ENCODE measurements at places on chromosomes 4 and X.

- no peak for DNase-seq
Measured at GRCh38 chr4:78247536-78248285, 190.6 kb downstream of the FRAS1 start.

- DNase-seq = no peak
Measured at GRCh38 chr4:184444953-184445309, 29.4 kb downstream of the IRF2 start.

- DNase-seq = no peak
Measured at GRCh38 chrX:129556806-129557315, 16.8 kb downstream of the OCRL start.

- no peak for DNase-seq
Measured at GRCh38 chr4:157888281-157888680, 284.5 kb downstream of the GASK1B start.

DNA sequence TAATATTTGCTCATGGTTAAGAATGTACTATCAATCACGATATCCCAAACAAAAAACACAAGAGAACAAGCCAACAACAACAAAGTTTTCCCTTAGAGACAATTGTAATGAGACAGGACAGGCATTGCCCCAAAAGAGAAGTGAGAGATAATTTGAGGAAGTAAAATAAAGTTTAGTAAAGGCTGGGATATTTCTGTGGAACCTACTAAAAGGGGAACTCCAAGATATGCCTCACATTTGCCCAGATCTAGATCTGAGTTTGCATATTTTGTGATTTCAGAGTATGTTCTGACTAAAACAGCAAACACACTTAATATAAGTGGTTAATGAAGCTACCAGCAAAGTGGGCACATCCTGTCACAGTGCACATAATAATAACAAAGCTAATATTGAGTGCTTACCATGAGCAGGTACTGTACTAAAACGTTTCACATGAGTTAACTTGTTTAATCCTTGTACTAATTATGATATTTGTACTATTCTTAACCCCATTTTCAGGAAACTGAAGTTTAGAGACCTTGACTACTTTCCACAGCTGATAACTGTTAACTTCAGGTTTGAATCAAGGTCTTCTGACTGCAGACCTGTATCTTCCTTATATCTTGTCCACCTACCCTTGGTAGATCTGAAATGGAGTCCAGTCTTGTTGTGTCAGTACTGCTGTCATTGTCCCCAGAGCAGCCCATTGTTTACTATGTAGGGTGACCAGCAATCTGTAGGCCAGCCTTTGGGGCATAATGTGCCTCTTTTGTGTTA is 26.0 kb upstream of the BMP2K start:
- DNase-seq = peak; percentile 60

DNA sequence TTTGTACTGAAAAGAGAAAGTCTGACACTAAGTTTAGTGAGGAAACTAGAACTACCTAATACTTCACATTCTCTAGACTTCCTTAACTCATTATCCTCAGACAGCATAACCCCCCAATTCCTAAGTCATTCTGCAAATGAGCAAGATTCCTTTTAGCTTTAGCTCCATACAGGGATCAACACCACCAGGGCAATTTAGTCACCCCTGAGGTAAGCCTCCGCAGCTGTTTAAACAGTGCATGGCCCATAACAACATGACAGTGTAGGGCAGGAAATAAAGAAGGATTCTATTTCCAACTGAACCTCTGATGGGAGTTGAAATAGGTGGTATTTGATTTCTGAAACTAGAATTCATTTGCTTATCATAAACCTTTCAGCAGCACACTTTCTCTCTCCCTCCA is 112.8 kb upstream of the DKK2 start:
- DNase-seq = no peak

- DNase-seq = no peak
Measured at GRCh38 chrX:128057421-128057820, 5.2 kb upstream of the ACTRT1 start.

DNA sequence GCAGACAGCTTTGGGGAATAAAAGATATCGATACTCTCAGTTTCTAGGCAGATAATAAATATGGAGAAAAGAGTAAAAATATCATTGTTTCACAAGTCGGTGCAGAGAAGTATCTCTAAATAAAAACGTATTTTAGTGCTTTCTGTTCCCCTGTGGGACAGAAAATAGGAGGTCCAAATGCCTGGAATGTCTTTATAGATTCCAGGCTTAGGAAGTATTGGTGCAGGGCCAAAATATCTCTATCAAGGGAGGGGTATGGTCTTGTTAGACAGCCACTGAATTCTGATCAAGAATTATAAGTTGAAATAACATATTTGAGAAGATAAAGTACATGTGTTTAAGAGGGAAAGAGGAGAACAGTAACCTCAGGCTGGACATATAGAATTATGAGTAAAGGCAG is 596.4 kb downstream of the PCDH18 start:
- no peak for DNase-seq

GRCh38 chrX:75957107-75957610 is 172.1 kb upstream of the MAGEE2 start:
- no peak for DNase-seq

- peak; percentile 61 for DNase-seq
Measured at GRCh38 chrX:27966492-27966891, 14.8 kb downstream of the DCAF8L1 start.

DNA sequence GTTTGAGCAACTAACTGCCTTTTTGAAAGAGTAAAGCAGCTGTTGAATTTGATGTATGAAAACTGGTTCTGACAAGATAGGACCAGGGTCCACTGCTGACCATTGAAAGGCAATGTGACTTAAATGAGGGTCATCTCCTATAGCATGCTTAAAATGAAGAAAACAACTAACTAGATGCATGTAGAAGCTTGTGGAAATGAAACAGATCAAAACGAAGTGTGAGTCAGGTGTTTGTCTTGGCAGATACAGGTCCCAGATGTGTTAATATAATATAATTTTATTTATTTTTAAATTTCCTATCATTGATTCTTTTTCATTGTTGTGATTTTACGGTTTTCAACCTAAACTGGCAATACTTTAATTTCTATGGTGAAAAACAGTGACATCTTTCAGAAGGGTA is 83.6 kb downstream of the ATOH1 start:
- DNase-seq = no peak

DNA sequence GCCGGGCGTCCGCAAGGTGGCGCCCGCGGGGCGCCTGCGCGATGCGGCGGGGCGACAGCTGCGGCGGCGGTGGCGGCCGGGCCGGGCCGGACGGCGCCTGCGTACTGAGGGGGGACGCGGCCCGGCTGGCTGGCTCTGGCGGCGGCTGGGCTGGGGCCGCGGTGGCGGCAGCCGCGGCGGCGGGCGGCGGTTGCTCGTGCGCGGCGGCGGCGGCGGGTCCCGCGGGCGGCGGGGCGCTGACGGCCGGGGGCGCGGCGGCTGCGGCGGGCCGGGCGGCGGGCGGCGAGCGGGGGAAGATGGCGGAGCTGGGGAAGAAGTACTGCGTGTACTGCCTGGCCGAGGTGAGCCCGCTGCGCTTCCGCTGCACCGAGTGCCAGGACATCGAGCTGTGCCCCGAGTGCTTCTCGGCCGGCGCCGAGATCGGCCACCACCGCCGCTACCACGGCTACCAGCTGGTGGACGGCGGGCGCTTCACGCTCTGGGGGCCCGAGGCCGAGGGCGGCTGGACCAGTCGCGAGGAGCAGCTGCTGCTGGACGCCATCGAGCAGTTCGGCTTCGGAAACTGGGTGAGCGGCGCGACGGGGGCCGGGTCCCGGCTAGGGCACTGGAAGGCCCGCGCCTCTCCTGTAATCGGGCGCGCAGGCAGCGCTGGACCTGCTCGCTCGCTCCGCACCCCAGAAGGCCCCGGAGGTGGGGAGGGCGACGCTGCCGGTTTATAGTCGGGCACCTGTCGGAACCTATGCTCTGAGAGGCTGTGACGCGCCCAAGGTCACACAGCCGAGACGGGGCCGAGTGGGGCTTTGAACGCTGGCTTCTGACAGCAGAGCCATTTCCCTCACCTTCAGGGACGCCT is at the start of gene TADA2B:
Gene TADA2B (plus strand): TSS at position 89 of the 853 bp plus-strand sequence. CDS start 208 bp downstream, at position 297.
- peak; percentile 70 for DNase-seq

GRCh38 chr4:89308161-89308500 is 531 bp upstream of the GPRIN3 start:
- DNase-seq = no peak

GRCh38 chr4:27267339-27267969 is 406.8 kb downstream of the STIM2 start:
- no peak for DNase-seq

DNA sequence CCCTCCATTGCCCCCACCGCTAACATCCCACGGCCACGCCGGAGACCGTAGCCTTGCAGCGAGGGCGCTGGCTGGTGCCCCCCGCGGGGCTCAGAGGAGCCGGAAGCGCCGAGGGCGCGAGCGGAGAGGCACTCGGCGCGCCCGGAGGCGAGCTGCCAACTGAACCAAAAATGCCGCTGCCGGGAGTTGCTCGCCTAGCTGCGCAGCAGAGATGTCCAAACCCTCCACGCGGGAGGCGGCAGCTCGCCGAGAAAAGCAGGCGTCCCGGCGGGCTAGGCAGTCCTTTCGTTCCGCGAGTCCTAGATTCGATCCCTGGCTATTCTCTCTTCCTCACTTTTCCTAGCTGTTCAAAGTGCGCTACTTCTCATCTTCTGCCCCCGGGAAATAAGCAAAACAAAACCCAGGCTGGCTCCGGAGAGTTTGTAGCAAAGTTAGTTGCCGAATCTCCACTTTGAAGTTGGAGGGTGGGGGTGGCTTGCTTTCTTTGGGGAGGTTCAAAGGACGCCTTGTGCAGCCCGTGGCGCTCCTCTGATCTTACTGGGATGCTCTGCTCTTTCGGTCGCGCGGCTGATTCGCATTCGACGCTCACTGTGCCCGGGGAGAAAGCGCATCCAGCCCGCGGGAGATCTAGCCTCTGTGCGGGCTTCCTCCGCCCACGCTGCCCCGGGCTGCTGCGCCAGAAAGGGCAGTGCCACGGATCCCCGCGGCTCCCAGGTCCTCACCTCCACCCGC is 723 bp downstream of the NKX6-1 start:
- peak; percentile 13 for DNase-seq

DNA sequence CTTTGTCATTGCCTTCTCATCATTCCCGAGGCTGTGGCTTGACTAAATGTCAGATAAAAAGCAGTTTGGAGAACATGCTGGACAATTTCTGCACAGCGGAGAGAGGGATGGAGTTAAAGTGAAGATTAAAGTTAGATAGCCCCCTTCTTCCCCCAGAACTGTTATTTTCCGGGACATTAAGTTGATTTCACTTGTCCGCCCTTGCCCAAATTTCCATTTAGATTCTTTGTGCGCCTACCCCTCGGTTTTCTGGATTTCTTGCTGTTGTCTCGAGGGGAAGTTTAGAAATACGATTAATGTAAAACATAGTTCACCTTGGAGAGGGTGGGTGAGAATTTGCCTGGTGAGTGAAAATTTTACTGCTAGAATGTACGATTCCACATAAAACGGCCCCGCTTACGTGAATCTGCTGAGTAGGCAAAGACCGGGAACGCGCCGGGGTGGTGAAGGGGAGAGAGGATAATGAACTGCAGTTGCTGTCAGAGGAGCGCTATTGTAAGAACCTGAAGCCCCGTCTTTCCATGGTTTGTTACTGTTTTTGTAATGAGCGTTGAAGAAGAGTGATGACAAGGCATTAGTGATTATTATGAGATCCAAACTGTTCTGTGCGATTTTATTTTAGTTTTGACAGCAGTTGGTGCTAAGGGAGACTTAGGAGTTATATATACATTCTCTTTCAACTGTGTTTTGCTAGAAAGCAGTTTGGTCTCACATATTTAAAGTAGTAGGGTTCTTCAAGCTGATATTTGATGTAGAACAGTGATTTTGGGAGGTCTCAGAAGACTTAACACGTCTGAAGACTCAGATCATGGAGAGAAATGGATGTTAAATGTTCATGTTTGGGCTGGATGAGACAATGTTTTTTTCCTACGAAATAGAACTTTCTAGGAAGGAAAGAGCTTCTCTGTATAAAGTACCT is 73.0 kb downstream of the AFF1 start:
- DNase-seq = peak; percentile 71

GRCh38 chr4:102172341-102172740 is 172.9 kb downstream of the SLC39A8 start:
- DNase-seq = no peak

GRCh38 chrX:9730752-9731151 is 34.9 kb downstream of the GPR143 start:
- no peak for DNase-seq

DNA sequence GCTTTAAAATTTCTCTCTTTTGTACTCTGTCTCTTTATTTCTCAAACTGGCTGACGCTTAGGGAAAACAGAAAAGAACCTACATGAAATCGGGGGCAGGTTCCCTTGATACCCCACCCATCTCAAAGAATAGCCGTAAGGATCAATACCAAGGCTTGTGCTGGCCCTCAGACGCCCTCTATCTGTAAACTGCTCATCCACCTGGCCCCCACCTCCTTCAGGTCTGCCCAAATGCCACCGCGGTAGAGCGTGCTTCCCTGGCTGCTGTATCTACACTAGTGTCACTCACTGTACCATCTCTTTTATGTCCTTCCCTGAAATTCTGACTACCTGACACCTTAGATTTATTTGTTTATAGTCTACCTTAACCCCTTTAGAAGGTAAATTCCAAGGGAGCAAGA is 62.8 kb downstream of the SMIM20 start:
- no peak for DNase-seq

DNA sequence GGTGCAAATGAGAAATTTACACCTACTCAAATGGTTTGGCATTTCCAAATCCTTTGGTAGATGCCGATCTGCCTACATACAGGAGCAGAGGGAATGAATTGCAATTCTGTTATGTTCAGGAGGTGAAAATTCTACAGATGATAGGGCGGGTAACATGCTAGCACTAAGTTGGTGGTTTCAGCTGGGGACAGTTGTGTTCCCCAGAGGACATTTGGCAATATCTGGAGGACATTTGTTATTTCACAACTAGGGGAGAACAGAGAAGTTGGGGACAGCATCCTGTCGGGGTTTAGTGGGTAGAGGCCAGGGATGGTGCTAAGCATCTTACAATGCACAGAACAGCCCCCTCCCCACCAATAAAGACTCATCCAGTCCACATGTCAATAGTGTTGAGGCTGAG is 96.5 kb upstream of the PUDP start:
- DNase-seq = no peak

GRCh38 chrX:78747489-78747888 is at the start of gene LPAR4:
LPAR4 (plus strand) TSS chrX:78747720; CDS start chrX:78754870, 7,150 bp downstream.
- peak; percentile 1 for DNase-seq

DNA sequence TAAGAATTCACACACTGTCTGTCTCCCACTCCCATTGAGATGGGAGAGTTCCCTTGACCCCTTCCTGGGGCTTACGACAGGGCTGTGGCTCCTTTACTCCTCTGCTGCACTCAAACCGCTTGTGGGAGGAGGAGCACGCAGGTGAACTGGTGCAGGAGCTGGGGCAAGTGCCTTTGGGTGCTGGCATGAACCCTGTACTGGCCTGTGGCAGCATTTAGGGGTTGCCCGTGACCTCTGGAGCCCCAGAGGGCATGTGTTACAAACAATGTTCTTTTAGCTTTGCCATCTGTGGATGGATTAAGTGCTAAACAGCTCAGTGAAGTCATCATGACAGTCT is 21.8 kb upstream of the FTHL17 start:
- no peak for DNase-seq

DNA sequence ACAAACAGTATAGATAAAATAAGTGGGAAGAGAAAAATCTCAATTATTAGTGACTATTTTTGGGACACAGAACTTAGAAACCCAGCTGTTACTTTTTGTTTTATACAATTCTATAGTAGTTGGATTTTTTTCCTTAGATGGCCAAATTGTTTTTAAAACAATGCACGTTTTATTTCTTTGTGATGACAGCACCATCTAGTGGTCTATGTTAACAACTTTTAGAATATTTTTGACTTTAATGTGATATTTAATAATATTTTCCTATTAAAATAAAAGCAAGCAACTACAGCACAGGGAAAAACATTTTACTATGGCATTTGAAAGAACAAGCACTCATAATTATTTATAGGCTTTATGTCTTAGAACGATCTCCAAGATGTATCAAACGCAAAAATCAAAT is 5.6 kb upstream of the SMIM31 start:
- DNase-seq = peak; percentile 20

GRCh38 chrX:69036674-69037573 is 128.3 kb downstream of the PJA1 start:
- DNase-seq = no peak

Measured in endothelial cell of umbilical vein (primary cell).